ENCODE measurements at places on chromosomes 16 and 17.

GRCh38 chr16:67249178-67250044 lies 632 bp downstream of the SLC9A5 start:
- DNase-seq, result no peak

DNA sequence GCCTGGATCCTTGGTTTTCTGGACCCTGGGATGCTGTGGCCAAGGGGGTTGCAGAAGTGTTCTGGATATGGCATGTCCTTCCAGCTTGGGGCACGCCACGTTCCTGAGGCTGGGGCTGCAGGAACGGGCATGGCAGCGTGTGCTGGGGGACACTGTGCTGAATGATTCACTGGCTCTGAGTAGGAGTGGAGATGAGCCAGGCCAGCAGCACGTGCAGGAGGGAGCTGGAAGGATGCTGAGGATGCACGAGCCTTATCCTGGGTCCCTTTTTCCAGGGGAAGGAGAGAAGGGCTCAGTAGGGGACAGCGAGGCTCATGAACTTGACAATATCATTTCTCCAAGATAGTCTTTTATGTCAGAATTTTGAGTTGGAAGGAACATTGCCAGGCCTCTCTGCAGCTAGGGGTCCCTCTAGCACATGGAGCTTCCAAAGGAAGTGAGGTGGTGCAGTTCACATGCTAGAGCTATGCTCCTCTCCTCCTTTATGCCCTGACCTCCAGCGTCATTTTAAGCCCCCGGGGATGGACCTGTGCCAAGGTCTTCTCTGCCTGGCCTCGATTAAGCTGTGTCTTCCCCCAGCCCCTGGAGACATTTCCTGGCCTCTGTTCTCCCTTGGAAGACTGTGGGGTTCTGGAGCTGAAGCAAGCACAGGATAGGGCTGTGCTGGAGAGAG lies 125.9 kb downstream of the OR1D5 start:
- no peak for DNase-seq

DNA sequence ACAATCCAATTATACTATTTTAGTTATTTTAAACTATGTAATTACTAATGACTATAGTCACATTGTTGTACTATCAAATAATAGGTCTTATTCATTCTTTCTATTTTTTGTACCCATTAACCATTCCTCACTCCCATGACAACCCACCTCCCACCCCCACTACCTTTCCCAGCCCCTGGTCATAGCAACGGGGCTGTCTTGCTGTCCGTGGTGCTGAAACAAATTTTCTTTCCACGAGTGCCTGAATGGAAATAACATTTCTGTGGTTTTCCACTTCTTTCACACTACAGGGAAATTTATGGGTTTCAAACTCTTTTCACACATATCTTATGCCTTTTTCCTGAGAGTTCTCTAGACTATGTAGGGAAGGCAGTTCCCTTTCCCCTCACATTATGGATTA lies 326.6 kb downstream of the PHKB start:
- DNase-seq, result no peak

GRCh38 chr17:69710926-69711325 lies 296.4 kb downstream of the MAP2K6 start:
- no peak for DNase-seq

GRCh38 chr17:33964344-33964979 lies 290.6 kb upstream of the CCL2 start:
- DNase-seq, result no peak

DNA sequence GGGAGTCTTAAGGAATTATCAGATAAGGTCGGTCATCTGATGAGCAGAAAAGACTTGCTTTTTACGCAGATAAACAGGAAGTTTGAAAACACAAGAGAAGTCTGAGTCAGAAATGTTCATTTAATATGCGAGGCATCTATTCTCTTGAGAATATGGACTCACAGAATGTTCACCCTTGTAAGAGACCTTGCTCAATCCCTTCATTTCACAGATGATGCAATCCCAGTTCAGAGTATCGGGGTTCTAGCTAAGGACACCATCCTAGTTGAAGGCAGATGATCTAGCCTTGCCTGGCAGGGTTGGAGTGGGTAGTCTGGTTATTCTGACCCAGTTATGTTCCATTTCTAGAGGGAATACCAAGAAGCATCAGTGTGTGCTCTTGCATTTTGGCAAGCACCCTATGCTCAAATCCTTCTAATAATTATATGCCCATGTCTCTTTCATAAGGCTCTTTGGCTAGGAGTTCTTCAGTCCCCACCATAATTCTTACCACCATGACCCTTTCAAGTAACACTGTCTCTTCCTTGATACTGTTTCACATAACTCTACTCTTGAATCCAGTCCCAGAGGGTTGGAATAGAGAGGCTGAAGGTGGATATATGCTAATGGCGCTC lies 42.5 kb downstream of the YPEL2 start:
- peak; percentile 7 for DNase-seq

GRCh38 chr17:37792787-37793186 lies 47.9 kb upstream of the HNF1B start:
- DNase-seq, result no peak

- DNase-seq, result no peak
Measured at GRCh38 chr16:79466111-79466510, 134.4 kb downstream of the MAF start.

DNA sequence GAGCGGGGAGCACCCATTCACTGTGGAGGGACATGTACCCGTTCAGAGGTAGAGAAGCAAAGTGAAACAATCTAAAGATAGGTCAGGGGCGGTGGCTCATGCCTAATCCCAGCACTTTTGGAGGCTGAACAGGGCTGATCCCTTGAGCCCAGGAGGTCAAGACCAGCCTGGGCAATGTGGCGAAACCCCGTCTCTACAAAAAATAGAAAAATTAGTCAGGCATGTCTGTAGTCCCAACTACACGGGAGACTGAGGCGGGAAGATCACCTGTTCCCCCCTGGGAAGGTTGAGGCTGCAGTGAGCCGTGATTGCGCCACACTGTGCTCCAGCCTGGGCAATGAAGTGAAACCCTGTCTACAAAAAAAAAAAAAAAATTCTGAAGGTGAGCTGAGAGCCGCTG lies 21.7 kb downstream of the MYL4 start:
- DNase-seq, result no peak

- DNase-seq, result no peak
Measured at GRCh38 chr17:57045868-57046704, 39.0 kb upstream of the AKAP1 start.

GRCh38 chr17:73588891-73589290 lies 55.4 kb downstream of the SDK2 start:
- no peak for DNase-seq

DNA sequence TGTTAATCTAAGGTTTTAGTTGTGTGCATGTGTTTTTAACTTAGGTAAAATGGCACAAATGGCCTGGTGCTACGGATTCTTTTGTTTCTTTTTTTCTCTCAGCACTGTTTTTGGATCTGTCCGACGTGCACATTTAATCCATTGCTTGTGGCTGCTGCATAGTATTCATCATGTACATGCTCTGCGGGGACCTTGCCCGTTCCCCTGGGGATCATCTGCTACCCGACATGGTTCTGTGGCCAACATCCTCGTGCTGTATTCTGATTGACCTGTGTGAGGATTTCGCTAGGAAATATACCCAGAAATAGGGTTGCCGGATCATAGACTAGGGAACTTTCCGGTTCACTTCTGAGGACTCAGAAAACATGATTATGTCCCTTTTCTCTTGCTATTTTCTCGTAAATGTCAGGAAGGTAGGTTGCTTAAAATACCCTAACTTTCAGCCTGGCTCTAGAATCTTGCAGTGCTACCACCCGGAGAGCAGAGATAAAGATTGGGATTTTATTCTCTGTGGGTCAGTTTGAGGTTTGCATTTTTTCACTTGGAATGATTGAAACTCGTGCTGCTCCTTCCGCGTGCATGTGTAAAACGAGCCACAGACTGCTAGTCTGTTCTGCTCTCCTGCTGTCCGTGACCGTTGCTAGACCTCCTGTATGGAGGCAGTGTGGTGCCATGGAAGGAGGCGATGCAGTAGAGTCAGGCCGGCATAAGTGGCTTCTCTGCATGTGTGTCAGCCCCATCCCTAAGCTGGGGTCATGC lies 42.9 kb downstream of the LDHD start:
- DNase-seq, result no peak

GRCh38 chr17:34484193-34484733 lies 95.1 kb upstream of the TMEM132E start:
- no peak for DNase-seq

DNA sequence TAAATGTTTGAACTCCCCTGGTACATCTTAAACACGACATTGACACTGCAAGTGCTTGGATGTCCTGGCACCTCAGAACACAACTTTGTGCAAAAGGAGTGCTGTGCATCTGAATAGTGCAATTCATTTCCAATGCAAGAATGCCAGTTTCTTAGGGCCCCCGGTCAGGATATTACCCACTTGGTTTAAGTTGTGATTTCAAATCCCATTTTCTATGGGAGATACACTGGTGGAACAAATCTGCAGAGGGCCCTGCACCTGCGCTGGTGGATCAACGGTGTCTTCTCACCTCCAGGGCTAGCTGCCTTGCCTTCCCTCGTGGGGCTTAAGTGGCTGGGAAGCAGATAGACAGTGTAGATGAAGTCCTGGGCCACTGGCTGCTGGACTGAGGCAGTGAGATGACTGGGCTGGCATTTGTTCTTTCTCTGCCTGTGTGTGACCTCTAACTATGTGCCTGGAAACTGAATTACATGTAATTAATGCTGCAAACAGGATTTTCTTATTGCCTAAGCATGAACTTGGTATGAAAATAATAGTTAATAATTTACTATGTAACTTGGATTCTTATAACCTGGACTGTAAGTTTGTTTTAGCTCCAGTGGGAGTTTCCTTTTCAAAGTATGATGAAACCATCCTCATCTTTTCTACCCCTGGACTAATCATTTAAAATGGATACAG lies 20.9 kb downstream of the HAPSTR1 start:
- no peak for DNase-seq

- DNase-seq, result no peak
Measured at GRCh38 chr16:66275775-66276428, 90.6 kb upstream of the CDH5 start.

- DNase-seq, result no peak
Measured at GRCh38 chr17:61479493-61480413, 27.5 kb downstream of the TBX4 start.

DNA sequence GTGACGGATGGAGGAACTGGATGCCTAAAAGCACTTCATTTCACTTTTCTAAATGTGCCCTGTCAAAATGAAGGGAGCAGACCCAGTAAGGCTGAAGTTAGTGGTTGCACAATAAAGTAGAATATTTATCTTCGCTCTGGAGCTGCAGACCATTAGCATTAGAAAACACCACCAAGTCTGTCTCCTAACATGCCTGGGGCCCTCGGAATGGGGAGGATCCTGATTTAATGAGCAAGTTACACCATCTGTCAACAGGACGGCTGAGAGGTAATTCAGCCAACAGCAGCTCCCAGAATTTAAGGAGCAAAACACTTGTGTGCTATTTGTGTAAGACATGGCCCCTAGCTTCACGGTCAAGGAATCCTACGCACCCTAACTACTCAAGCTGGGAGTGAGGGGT lies 22.3 kb downstream of the CA10 start:
- DNase-seq, result no peak

DNA sequence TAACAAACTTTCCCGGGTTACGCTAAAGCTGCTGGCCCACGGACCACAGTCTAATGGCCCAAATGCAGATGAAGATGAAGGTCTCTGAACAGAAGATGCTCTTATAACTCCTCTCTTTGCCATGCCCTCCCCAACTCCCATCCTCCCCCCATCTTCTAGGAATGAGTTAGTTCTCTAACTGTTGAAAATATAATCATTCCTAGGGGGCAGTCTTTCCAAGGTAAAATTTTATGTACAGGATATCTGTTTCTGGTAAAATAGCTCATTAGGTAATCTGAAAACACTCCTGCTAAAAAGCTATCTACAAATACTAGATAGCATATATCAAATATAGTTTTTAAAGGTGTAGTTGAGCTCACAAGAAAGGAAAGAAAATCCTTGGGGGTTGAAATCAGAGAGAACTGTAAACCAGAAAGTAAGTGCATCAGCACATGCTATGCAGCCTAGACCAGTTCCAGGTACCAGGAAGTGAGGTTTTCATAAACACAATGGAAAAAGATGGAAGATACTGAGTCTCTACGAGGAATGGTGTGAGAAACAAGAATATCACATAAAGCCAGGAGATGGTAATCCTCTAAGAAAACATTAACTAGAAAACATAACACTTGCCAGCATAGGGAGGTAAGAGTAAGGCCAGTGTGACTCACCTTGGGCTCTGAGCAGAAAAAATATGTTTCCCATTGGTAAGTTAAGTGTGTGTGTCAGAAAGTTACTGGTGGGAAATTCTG lies 38.1 kb downstream of the CMC2 start:
- DNase-seq, result no peak

DNA sequence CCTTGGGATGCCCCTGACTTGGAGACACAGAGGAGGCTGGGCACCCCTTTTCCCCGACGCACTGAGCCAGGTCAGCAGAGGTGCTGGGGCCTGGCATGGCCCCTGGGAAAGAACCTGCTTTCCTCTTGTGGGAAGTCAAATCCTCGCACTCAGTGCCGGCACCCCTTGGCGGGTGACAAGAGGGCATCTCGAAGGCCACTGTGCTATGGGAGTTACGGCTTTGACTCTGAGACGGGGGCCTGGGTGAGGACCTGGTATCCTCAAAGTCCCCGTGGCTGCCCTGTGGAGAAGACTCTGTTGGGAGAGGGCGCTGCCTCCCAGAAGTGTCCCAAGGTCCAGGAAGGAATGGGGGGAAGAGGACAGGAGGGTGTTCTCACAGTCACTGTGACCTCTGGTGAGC lies 117.0 kb downstream of the METRNL start:
- no peak for DNase-seq

- no peak for DNase-seq
Measured at GRCh38 chr16:52497067-52497816, 49.7 kb downstream of the TOX3 start.

- no peak for DNase-seq
Measured at GRCh38 chr16:77805398-77805797, 17.0 kb downstream of the VAT1L start.

DNA sequence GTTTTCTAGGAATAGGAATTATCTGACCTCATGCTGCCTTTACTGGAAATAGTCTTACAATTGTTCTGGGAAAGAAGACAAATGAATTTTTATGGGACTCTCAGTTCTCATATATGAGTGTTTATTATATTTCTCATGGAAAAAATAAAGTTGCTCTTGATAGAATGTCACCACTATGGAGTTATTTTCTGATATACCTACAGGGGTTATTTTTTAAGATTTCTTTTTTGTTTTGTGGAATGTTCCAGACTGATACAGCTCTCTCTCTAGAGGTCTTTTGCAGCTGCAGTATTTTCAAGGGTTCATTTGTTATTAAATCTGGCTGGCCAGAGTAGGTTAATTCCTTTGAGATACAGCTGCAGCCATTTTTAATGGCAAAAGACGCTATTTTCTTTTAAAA lies 100.7 kb downstream of the ABCA8 start:
- no peak for DNase-seq

- DNase-seq, result no peak
Measured at GRCh38 chr17:36928471-36929345, 8.6 kb upstream of the LHX1 start.

DNA sequence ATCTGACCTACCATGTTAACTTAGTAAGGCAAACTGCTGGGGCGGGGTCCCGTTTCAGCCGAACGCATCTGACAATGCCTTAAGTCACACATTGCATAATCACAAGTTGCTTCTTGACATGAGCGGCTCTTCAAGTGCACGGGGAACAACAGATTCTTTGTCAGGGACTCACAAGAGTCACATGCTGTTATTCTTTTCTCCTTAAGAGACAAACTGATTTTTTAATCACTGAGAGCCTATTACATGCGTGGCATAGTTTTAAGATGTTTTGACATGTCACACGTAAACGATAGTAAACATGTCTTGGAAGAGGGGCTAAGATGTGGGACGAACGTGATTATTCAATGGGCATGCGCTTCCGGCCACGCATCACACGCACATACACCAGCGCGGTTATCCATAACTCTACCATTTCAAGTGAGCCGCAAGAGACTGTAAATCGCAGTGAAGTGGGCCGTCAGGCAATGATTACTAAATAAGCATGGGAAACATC lies 63.4 kb downstream of the ADCY9 start:
- DNase-seq, result peak; percentile 16

Data from head of caudate nucleus (tissue), 42 donors.